Right cardiac atrium (tissue), 5 donors: ENCODE measurements at places on chromosomes 11 and 22. TPM values are rescaled to one million over a fixed set of nuclear protein-coding genes. Genes with fewer than 3 reads are reported as not detected.

- no peak for DNase-seq
Observed at GRCh38 chr11:117961896-117962295, 24.3 kb upstream of the IL10RA start.

The BSCL2 gene
- polyA plus RNA-seq, result 34.3 TPM

The GLB1L2 gene
- polyA plus RNA-seq, result 0.61 TPM

DNA sequence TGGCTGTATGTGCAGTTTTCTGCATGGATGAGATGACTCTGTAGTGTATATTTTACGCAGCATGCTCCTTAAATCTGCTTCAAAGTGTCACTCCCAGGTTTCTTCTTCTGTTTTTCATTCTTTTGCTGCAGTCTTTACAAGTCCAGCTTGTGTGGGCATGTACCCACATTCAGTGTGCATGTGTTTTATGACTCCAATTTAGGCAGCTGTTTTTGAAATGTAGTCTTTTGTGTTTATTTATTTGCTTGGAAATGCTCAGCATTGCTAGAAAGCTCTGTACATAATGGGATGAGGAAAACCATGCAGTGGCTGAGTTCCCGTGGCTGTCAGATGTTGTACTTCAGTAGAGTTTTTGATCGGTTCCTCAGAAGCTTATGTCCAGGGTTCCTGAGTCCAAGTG, 138.5 kb downstream of the ARHGAP42 start:
- no peak for DNase-seq

GRCh38 chr11:115226556-115226955, 277.7 kb downstream of the CADM1 start:
- no peak for DNase-seq

DNA sequence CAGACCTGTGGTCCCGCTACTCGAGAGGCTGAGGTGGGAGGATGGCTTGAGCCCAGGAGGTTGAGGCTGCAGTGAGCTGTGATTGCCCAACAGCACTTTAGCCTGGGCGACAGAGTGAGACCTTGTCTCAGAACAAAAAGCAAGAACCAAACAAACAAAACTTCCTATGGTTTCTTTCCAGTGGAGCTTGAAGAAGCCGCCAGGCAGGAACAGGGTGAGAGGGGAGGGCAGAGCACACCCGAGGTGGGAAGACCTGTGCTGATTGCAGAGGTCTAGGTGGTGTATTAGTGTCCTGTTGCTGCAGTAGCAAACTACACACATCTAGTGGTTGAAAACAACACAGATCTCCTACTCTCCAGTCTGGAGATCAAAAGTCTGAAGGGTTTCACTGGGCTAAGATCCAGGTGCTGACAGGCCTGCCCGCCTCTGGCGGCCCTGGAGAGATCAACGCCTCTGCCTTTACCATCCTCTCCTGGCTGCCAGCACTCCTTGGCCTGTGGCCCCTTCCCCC, 10.5 kb downstream of the ARHGEF17 start:
- no peak for DNase-seq

The FAM227A gene
- 0.23 TPM for polyA plus RNA-seq

DNA sequence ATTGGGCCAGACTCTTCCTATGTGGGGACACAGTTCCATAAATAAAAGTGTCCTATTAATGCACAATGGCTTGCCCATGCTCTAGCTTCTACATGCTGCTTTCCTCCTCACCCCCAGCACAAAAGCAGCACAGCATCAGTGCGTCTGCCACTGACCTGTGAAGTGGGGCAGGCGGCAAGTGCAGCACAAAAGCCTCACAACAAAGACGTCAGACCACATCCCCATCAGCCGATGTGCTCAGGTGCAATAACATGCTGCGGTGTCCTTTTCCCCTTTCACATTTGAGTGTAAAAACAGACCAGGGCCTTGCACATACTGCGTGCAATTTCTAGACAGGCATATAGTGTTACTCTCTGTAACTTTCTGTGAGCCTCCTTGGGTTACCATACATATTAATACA, 12.8 kb downstream of the DKK3 start:
- no peak for DNase-seq

GRCh38 chr11:126007238-126007637, 55.4 kb downstream of the CDON start:
- no peak for DNase-seq

- no peak for DNase-seq
Observed at GRCh38 chr11:112522536-112522935, 261.9 kb upstream of the PLET1 start.

DNA sequence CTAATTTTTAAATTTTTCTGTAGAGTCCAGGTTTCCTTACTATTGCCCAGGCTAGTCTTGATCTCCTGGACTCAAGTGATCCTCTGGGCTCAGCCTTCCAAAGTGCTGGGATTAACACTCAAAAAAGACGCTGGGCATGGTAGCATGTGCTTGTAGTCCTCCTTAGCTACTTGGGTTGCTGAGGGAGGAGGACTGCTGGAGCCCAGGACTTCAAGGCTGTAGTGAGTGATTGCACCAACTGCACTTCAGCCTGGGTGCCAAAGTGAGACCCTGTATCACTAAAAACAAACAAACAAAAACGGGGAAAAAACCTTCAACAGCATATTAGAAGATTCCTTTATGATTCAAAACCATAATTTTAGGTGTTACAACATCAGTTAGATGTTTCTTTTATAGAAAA, 44.6 kb downstream of the RSF1 start:
- no peak for DNase-seq

- peak; percentile 86 for DNase-seq
Observed at GRCh38 chr22:31944700-31945442, 536 bp downstream of the YWHAH start.

DNA sequence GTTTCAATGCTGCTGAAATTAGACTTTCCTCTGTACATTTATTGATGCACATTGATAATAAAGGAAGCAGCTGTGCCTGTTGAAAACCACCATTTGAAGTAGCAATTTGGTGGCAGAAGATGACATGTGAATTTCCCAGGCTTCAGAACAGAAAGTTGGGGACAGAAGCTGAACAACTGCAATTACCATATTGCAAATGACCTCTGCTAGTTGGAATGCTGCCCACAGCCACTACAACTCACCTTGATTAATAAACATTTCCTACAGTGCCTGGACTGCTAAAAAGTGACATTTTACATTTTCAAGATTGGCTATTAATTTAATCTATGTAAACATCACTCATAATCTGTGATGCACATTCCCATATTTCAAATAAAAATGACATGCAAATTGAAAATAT, 208.6 kb downstream of the LUZP2 start:
- DNase-seq, result no peak

The TMEM86A gene
- polyA plus RNA-seq, result 3.6 TPM

The SYT7 gene
- polyA plus RNA-seq, result 36.2 TPM

- no peak for DNase-seq
Observed at GRCh38 chr22:49417326-49417725, 410.3 kb downstream of the BRD1 start.

DNA sequence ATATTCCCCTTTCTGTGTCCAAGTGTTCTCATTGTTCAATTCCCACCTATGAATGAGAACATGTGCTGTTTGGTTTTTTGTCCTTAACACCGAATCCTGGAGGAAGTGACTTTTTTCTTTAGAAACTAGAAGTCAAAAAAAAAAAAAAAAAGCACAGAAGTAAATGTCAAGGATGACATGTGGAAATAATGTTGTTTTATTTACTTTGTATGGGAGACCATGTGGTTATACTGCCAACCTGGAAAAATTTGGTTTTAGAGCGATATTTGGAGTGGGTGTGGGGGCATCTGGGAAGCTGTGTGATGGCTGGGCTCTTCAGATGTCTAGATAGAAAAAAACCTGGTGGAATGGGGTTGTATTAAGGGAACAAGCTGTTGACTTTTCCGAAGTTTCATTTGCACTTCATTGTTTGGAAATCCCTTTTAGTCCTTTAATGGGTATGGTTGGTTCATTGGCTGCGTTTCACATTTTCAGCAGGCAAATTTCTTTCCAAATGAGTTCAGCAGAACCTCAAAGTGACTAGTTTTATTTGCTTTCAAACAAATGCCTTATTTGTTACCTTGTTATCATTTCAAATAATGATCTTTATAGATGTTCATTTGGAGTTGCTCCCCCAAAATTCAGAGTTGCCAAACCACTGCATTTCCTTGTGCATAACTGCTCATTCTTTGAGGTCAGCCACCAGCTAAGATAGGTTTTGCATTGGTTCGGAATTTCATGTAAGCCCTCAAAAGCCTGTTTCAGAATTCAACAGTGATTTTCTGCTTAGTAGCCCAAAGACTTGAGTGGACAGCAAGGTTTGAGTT, 508.2 kb downstream of the METTL15 start:
- DNase-seq, result no peak

DNA sequence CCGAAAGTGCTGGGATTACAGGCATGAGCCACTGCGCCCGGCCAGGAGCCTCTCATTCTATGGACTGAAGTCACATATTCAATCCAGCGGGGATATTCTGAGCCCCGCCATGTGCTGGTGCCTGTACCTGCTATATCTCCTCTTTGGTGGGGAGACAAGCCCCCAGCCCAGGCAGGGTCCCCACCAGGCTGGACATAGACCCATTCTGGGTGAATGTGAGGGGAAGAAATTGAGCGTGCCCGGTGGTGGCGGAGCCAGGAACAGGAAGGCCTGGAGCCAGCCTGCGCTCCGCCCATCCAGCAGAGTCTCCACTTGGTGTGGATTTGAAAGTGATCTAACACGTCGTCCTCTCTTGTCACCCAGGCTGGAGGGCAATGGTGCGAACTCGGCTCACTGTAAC, 38.0 kb upstream of the CSNK1E start:
- DNase-seq, result peak; percentile 51

DNA sequence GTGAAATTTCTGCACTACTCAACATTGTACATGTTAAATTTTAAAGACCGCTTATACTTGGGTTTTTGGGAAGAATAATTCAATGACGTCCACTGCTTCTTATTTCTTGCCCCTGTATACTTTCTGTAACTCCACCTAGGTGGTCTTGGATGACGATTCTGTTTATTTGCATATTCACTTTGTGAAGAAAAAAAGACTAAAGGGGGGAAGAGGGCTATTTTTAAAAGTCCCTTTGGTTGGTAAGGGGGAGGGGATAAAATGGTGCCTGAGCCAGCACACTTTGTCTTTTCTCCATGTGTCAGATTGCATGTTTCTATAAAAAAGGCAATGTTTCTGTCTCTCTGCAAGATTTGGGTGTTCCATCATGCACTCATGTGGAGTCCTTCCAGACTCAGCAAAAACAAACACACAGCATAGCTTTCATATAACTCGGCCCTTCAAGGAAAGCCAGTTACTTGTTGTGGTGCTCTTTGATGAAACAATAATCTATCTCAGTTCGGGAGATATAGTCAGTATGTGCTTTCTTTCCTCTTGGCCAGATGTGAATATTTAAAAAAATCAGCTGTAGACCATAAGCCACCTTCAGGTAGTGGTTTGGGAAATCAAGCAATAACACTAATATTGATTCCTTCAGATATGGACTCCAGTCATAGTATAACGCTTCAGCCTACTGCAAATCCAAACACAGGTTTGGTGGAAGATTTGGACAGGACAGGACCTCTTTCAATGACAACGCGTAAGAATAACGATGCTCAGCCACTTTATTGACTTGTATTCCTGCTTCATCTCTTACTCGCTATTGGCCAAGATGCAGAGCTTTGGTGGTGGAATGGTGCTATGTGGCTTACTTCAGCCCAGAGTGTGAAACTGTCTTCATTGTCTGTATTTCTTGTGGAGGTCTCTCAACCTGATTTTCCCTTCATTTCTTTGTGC, 68.8 kb downstream of the CD44 start:
- DNase-seq, result no peak

GRCh38 chr11:1208144-1208393, 14.8 kb upstream of the MUC5B start:
- DNase-seq, result no peak

- no peak for DNase-seq
Observed at GRCh38 chr11:61524963-61525587, 16.5 kb downstream of the LRRC10B start.

DNA sequence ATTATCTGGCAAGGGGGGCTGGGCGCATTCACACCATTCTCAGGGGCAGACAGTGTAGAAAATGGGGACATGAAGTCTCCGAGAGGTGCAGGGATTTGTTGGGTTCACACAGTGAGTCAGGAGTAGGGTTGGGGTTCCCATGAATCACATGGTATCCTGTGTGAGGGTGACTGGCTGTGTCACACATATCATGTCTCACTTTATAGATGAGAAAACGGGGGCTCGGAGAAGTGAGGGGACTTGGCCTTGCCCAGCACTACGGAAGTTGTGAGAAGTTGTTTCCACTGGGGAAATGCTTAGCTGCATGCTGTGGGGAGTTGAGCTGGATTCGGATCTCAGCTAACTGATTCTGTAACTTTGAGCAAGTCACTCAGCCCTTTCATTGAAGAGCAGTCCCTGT, 4.2 kb downstream of the GAL3ST3 start:
- no peak for DNase-seq

The ACTN3 gene
- polyA plus RNA-seq, result 0.05 TPM

- no peak for DNase-seq
Observed at GRCh38 chr11:94152678-94153065, 24.0 kb downstream of the PANX1 start.

GRCh38 chr11:43908683-43909082, 28.1 kb downstream of the ALKBH3 start:
- no peak for DNase-seq

The LRRC55 gene
- 0.02 TPM for polyA plus RNA-seq

The RASD2 gene
- polyA plus RNA-seq, result 2.1 TPM

The SLC6A5 gene
- not detected for polyA plus RNA-seq

DNA sequence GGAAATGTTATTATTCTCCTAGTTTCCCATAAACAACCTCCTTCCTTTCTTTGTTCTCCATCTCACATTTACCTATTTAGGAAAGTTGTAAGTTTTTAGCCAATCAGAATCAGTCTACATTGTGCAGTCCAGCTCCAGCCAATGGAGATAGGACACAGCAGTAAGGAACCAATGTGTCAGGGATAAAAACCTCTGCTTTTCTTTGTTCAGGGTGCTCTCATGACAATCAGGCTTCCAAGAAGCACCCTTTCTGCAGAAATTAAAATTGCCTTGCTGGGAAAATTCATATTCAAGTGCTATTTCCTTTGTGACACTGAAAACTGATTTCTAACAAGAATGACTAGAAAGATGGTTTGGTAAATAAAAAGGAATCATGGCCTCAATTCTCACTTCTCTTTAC, 14.6 kb downstream of the SCGB2A1 start:
- no peak for DNase-seq

- DNase-seq, result no peak
Observed at GRCh38 chr11:32343325-32344008, 91.9 kb downstream of the WT1 start.

The TRIM49 gene
- not detected for polyA plus RNA-seq

DNA sequence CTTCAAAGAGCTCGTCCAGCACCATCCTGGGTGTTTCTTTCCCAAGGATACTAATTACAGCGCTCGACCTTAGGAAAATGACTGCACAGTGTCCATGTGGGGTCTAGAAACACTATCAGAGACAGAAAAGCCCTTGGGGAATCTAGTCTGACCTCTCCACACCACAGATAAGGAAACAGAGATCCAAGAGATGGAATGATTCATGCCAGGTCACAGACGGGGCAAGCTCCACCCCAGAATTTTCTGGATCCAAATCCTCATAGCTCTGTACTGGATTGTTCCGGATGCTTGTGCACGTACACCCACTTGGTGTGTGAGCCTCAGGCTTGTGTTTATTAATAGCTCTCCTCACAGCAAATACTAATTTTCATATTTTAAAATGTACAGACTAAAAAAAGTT, 11.3 kb downstream of the ABTB2 start:
- peak; percentile 35 for DNase-seq
